Mesenteric fat pad (tissue), 1 donor: ENCODE measurements at places on chromosomes 11 and 22.

DNA sequence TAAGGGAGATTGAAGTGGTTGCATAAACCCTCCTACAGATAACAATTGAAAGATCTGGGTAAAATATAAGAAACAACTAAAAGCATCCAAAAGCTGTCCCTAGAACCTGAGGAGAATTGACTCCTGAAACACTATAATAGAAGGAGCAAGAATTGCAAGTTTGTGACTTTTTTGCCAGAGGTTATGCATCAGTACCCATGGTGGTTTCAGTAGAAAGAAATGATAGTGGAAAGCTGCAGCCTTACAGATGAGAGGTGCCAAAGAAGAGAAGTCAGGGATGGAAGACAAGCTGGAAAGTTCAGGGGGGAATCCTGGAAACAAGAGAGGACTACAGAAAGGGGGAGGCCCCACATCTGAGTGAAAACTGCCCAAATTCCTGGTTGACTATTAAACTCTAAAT is 80.7 kb downstream of the PACS1 start:
- DNase-seq, result no peak

GRCh38 chr11:80849253-80849652 is 1408.4 kb upstream of the TENM4 start:
- DNase-seq, result no peak

DNA sequence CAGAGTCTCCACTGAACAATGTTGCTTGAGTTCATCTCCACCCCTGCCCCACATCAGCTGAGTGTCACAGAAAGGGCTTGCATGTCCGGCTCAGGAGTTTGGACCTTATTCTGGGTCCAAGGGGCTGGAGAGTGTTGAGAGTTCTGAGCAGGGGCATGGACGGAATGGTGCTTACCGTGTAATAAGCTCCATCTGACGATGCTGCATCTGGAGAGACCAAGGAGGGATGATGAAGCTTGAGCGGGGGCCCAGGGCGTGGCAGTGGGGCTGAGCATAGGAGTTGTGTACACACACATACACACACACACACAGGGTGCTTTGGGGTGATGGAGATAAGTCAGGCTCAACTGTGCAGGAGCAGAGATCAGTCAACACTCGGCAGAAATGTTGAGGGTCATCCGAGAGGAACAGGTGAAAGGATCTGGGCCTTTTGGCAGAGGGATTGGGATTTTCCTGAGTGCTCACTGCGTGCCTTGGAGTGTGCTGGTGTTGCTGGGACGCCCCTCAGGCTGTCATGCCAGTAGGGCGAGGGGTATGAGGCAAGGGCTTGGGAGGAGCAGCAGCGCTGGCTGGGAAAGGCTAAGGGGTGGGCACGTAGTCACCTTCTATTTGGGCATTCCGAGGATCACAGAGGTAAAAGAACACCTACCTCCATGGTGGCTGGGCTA is 2.3 kb downstream of the USP35 start:
- no peak for DNase-seq

GRCh38 chr22:49100773-49101172 is 726.9 kb downstream of the BRD1 start:
- DNase-seq, result no peak

DNA sequence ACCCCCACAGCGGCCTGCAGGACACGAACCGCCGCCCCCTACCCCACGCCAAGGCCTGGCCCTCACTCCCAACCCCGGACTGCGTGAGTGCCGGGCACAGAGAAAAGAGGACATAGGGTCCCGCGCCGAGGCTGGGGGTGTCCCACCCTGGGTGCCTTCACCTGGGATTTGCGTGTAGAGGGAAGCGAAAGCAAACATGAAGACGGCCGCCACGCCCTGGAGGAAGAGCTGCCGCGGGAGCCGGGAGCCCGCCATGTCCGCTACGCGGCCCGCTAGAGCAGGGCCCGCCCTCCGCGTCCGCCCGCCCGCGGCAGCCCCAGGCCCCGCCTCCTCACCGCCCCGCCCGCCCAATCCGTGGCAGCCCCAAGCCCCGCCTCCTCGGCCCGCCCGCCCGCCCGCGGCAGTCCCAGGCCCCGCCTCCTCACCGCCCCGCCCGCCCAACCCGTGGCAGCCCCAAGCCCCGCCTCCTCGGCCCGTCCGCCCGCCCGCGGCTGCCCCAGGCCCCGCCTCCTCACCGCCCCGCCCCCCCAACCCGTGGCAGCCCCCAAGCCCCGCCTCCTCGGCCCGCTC is at the start of gene LMF2:
LMF2 (minus strand) TSS at position 282 of the 570 bp plus-strand sequence; CDS start at position 255, 27 bp downstream.
- DNase-seq, result peak; percentile 98

GRCh38 chr11:105070306-105070705 is 25.2 kb upstream of the CARD16 start:
- no peak for DNase-seq
